ENCODE measurements at places on chromosomes 7 and 10.

DNA sequence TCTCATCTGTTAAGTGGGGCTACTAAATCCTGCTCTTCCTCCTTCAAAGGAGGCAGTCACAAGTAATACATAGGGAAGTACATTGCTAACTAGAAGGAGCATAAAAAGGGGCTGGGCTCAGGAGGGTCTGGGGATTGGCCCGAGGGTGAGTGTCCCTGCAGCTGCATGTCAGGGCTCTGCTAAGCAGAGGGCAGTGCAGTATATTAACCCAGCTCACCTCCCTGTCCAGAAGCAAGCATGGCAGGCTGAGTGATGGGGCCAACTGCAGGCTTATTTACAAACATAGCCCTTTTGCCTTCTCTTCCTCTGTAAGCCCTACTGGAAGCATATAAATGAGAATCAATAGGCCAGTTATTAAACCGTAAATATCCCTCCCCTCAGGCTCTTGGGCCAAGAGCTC is 143.2 kb upstream of the PCBD1 start:
- no peak for DNase-seq

- no peak for DNase-seq
These were observed 382.7 kb downstream of the SFMBT2 start for GRCh38 chr10:7027913-7028808.

GRCh38 chr7:44213877-44214388 is 13.2 kb downstream of the YKT6 start:
- DNase-seq, result no peak

DNA sequence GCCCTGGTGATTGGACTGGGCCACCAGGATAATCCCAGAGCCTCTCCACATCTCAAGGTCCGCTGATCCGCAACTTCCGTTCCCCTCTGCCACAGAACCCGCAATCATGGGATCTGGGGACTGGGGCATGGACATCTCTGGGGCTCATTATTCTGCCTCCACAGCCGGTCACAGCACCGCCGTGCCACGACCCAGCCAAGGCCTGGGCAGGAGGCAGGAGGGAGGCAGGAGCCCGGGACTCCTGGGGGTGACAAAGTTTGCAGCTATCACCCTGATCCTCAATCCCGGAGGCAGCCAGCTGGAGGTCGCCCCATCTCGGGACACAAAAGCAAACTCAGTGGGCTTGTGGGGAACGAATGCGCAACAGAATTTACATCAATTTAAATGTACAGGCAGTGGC is 42.9 kb upstream of the TNRC18 start:
- no peak for DNase-seq

DNA sequence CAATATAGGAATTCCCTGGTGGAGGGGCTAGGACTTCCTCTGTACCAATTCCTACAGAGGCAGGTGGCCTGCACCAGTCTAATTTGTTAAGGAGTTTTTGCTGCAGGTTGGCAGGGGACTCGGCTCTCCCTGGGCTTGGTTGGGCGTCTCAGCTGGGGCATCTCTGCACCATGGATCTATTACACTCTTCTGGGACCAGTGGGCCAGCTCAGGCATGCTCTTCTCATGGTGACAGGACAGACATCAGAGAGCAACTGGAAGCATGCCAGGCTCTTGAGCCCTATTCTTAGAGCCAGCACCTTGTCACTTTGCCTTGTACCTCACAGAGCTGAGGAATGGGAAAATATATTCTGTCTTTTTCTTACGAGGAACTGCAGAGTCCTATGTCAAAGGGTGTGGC is 74.6 kb downstream of the SH2D4B start:
- no peak for DNase-seq

- DNase-seq, result no peak
These were observed 137.7 kb downstream of the FAM204A start for GRCh38 chr10:118204292-118204943.

DNA sequence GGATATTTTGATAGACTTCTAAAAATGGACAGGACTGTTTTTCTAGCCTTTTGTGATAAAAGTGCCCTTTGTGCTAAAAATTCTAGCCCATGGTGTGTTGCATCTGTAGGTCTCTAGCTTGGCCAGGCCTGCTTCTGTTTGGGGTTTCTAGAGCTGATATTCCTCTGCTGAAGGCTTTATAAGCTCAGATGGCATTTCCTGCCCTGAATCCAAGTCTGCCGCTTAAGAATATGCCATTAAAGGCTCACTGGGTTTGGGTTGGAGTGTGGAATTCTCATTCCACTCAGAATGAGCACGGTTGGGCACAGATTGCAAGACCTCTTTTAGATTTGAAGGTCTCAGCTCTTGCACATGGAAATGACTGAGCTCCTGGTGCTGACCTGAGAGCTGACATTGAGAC is 49.4 kb upstream of the IGFBP3 start:
- DNase-seq, result no peak

DNA sequence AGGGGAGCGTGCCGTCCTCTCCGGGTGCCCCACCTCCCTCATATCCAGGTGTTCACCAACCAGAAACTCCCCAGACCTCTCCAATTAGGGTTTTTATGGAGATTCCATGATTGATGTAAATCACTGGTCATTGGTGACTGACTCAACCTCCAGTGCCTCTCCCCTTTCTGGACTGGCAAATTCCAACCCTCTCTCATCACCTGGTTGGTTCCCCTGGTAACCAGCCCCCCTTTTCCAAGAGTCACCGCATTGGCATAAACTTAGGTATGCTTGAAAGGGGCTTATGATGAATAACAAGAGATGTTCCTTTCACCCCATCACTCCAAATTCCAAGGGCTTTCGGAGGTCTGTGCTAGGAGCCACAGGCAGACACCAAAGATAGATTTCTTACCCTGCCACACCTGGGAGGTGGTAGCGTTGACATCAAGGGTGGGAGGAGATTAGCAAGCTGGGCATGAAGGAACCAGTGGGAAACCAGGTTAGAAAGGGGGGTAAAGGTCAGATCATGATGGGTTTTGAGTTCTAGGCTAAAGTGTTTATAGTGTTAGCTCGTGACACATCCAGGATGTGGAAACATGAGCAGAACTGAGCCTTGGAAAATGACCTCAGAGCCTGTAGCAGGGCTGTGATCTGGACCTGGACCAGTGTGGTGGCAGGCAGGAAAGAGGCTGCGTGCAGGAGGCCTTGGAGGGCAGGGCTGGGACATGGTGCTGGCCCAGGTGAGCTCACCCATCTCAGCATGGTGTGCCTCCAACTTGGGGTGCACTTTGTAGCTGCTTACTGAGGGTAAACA is 45.1 kb downstream of the CAMK1D start:
- DNase-seq, result no peak

GRCh38 chr10:16581202-16581601 is 59.5 kb upstream of the C1QL3 start:
- DNase-seq, result no peak

GRCh38 chr10:72846238-72846637 is 47.3 kb upstream of the OIT3 start:
- DNase-seq, result no peak

- no peak for DNase-seq
These were observed 334.3 kb downstream of the LRMDA start for GRCh38 chr10:75765789-75766096.

DNA sequence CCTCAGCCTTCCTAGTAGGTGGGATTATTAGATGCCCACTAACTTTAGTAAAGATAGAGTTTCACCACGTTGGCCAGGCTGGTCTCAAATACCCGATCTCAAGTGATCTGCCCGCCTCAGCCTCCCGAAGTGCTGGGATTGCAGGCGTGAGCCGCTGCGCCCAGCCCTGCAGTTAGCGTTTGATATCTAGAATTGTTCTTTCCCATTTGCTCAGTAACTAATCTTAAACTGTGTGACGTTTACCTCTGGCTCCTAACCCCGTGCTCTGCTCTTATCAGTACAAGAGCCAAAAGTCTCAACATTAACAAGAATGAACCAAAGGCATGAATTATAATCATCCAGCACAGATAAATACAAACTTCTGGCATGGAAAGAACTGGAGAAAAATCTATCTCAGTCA is 47.4 kb downstream of the IGF2BP3 start:
- no peak for DNase-seq

GRCh38 chr10:103769176-103769575 is 86.2 kb downstream of the SH3PXD2A start:
- no peak for DNase-seq

DNA sequence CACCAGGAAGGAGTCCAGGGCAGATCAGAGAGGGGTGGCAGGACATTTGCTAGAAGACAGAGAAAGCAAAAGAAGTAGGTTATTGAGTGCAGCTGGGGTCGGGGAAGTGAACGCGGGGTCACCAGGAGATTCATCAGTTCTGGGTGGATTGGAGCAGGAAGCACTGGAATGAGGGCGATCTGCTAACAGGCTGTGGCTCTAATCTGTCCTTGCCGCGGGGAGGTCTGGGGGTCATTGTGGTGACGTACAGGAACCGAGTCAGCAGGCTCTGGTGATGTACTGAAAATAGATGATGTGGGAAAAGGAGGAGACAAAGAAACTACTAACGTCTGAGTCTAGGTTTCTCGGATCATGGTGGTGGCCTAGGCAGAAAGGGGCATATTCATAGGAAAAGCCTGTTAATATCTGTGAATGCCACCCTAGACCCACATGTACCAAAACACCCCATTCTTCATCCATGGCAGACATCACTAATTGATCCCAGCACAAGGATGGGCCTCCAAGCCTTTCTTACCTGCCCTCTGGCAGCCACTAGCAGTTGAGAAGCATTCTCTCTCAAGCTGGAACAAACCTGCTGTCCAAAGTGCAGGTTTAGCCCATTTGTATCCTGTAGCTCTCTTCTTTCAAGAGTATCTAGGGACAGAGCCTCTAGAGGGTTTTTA is 134.5 kb downstream of the C10orf105 start:
- no peak for DNase-seq

- no peak for DNase-seq
These were observed 41.2 kb upstream of the UBE3C start for GRCh38 chr7:157097569-157097968.

DNA sequence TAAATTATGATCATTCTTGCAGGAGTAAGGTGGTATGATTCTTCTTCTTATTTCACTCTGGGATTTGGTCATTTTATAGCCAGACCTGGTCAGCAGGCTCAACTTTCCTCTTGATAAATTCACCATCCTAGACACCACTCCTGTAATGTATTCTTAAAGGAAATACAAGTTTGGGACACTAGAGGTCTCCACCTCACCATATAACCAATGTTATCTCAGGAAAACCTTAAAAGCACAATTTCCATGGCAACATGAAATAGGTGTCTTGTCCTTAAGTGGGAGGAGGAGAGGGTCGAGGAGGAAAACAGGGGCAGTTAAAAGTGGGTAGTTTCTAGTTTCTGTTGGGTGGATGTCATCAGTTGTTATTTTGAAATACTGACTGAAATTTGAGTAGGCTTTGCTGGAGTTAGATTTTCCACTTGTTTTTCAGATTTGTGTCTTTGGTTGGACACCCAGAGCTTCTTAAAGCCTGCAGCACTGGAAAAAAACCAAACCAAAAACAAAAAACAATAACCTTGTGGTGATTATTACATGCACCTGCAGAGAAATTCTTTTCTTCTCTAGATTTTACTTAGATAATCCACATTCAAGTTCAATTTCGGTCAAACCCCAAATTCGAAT is 163.1 kb downstream of the PRKCQ start:
- no peak for DNase-seq

- no peak for DNase-seq
These were observed 128.5 kb downstream of the KIF20B start for GRCh38 chr10:89829887-89830269.

DNA sequence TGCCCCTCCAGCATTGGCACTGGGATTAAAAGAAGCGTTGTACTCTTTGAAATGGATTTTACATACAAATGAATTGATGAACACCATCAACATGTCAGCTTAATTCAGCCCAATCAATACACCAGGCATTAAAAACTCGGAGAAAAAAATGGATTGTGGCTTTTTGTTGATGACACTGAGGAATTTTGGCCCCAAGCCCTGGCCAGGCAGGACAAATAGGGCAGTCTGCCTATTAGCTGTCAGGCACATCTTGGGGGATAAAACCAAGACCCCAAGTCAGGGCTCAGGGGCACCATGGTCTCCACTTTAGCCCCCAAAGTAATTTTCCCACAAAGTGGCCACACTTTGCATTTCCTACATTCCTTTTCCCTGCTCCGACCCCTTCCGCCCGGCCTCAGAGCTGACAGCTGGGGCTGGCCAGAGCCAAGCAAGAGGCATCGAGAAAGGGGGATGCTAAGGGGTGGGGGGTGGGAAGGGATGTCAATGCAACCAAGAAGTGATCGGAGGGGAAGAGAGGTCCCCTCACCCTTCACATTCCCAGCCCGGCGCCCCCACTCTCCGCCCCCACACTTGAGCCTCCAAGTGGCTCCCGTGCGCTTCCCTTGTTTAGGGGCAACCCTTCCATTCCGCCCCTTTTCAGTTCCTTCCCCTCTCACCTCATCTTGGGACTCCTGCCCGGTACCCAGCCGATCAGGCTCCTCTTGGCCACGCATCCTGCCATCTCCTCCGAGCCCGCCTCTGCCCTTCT is 711 bp downstream of the HIP1 start:
- no peak for DNase-seq

DNA sequence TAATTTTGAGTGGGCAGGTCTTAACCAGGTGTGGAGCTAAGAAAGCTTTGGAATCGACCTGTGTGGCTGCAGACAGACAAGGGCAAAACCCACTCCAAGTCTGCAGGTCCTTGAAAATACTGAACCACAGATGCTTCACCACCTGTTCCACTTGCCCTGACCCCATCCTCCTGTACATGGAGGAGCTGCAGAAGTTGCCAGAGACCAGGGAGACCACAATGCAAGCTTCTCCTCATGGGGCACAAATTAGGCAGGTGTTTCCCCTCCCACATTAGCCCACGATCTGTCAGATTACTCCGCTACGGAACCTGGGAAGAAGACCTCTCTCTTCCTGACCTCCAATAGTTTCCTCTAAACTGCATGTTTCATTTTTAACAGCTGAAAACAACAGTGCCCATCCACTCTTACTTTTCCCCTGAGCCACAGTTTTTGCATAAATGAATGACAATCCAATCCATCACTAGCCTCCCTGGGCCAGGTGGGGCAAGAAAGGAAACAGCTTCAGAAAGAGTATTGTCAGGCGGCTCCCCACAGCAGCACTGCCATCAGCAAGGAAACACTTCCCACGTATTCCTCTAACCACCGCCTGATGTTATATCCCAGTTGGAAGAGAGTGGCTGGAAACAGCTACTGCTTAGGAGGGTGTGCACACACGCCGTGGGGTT is 141.6 kb downstream of the PRKAG2 start:
- no peak for DNase-seq

- DNase-seq, result no peak
These were observed 46.4 kb upstream of the SAMD8 start for GRCh38 chr10:75065076-75065475.

- no peak for DNase-seq
These were observed 60.5 kb downstream of the POM121L12 start for GRCh38 chr7:53095731-53096501.
